ENCODE measurements at places on chromosomes 16 and 17.

DNA sequence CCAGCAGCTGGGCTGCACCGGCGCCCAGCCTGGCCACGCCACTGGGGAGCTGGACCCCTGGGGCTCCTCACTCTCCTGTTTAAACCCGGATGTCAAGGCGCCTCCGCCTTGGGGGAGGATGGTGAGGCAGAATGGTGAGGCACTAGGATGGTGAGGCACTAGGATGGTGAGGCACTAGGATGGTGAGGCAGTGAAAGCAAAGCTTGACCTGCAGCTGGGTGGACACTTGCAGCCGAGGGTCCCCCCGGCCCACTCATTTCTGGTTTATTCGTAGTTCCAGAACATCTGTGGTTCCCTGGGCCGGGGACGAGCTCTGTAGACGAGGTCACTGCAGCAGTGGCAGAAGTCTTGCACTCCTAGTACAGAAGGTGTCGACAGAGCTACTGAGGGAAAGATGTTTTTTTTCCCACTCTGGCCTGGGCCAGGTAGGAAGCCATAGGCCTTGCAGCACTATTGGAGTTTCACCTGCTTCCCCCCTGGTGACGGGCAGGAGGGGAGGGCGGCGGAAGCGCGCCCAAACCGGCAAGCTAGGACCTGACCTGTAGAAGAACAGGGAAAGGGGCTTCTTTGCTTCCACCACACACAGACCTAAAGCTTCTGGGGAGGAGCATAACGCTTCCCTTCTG lies 1.1 kb upstream of the HNF1B start:
- no peak for DNase-seq

- no peak for DNase-seq
Measured at GRCh38 chr17:78890498-78890897, 12.5 kb downstream of the CEP295NL start.

- DNase-seq, result no peak
Measured at GRCh38 chr16:50659806-50660205, 21.3 kb downstream of the SNX20 start.

- no peak for DNase-seq
Measured at GRCh38 chr16:3669082-3669481, 14.6 kb downstream of the DNASE1 start.

DNA sequence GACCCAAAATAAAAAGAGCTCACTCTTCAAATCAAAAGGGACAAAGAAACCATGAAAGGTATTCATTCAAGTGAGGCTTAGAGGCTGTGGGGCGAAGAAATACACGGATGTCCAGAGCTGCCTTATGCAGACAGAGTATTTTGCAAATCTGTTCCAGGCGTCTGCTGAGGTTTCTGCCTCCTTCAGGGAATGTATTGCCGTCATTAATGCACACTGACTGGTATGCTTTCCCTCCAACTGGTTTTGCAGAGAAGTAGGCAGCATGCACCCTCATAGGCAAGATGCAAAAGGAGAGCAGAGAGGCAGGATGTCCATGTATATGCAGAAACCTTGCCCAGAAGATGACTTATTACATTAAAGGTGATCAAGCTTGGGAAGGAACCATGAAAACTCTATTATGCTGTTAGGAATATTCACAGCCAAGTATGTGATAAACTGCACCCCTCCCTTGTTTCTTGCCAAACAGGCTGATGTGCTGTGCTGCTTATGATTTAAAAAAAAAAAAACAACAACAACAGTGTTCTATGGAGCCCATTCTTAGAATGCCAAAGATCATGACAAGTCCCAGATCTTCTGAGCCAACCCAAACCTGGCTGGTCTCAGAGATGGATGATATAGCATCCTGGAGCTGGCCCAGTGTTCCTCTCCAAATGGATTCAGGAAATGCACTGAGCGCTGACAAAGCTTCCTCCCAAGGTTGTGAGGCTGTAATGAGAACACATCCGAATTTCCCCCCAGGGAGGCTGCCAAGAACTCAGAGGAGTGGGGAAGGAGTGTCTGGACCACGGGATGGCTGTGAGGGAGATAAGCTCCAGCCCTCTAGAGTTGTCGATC lies 77.6 kb upstream of the HLF start:
- no peak for DNase-seq

GRCh38 chr17:34384822-34385605 lies 22.0 kb upstream of the CCL1 start:
- DNase-seq, result no peak

DNA sequence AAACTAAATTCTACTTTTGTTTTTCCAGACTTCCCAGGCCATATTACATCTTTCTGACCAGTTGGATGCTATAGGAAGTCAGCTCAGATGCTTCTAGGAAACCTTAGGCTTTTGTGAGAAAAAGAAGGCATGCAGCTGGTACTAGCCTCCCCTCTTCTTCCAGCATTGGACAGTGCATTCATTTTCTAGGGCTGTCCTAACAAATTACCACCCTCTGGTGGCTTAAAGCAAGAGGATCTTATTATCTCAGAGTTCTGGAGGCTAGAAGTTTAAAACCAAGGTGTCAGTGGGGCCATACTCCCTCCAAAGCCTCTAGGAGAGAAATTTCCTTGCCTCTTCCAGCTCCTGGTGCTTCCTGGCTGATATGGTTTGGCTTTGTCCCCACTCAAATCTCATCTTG lies 467.8 kb downstream of the SLC39A11 start:
- no peak for DNase-seq

DNA sequence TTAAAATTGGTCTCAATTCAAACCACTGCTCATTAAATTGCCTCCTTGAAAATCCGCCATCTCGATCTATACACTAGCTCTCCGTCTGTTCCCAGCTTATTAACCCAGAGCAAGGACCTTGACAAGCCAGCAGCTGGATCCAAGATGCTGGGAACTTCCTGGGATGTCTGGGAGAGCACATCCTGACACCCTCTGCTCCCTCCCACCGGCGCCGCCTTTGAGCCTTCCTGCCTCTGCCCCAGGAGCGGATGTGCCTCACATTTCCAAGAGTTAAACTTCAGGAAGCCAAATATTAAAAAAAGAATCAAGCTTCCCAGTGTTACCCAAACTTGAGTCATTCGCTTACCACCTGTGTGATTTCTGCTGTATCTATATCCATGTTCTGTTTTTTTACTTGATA lies 107.9 kb downstream of the HAPSTR1 start:
- no peak for DNase-seq

DNA sequence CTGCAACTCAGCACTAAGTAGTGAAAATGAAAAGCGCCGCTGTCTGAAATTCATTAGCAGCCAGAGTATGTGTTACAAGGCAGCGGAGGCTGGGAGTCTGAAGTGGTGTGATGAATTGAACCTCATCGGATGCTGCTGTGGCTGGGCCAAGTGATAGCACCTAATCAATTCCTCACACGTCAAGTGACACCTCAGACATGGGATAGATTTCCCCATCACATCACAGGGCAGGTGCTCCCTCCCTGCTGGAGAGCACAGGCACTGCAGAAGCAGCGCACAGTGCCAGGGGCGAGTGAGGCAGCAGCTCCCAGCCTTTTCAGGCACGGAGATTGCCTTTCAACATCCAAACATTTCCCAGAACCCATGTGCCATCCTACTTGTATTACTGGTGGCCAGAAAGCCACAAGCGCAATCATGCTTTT lies 32.2 kb downstream of the DRC3 start:
- DNase-seq, result no peak

DNA sequence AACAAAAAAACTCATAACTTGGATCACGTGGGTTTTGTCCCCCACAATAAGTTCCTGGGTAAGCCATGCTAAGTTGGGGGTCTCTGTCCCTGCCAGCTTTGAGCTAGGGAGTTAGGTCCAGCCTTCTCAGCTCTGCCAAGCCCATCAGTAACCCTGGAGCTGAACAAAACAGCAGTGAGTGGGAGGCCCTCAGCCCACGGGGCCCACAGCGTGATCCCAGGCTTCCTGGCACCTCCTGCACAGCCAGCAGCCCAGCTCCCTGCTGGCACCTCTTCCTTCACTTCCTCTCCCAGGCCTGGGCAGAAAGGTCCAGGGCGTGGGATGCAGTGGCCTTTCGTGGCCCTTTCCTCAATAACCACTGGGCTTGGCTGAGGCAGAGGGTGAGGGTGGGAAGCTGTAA lies 35.5 kb upstream of the CDC42EP4 start:
- DNase-seq, result no peak

- DNase-seq, result no peak
Measured at GRCh38 chr17:21711182-21711581, 18.9 kb downstream of the KCNJ18 start.

GRCh38 chr17:29010586-29010985 lies 4.8 kb upstream of the SEZ6 start:
- no peak for DNase-seq

GRCh38 chr17:68429881-68430280 lies 27.4 kb downstream of the WIPI1 start:
- no peak for DNase-seq

- no peak for DNase-seq
Measured at GRCh38 chr17:70752966-70753467, 583.7 kb downstream of the KCNJ2 start.

DNA sequence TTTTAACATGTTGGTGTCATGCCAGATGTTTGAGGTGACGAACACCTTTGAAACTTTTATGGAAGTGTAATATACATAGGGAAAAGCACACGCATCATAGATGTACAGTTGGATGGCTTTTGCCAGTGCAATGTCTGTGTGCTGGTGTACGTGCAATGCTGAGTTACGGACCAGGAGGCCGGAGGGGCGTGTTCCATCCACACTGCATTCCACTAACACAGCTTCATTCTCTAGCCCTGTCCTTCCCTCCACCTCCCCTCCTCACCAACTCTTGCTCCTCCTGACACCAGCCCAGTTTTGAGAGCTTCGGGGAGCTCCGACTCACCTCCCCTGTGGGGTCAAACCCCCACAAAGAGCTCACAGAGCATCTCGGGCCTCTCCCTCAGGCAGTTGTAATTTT lies 358.8 kb downstream of the C16orf95 start:
- no peak for DNase-seq

- DNase-seq, result no peak
Measured at GRCh38 chr16:5027575-5028235, 6.0 kb downstream of the NAGPA start.

GRCh38 chr16:58850019-58850677 lies 116.0 kb upstream of the GOT2 start:
- DNase-seq, result no peak

GRCh38 chr16:65658349-65658748 lies 536.5 kb upstream of the CDH11 start:
- peak; percentile 99 for DNase-seq

GRCh38 chr16:57145046-57146021 lies 40.5 kb downstream of the PSME3IP1 start:
- no peak for DNase-seq

DNA sequence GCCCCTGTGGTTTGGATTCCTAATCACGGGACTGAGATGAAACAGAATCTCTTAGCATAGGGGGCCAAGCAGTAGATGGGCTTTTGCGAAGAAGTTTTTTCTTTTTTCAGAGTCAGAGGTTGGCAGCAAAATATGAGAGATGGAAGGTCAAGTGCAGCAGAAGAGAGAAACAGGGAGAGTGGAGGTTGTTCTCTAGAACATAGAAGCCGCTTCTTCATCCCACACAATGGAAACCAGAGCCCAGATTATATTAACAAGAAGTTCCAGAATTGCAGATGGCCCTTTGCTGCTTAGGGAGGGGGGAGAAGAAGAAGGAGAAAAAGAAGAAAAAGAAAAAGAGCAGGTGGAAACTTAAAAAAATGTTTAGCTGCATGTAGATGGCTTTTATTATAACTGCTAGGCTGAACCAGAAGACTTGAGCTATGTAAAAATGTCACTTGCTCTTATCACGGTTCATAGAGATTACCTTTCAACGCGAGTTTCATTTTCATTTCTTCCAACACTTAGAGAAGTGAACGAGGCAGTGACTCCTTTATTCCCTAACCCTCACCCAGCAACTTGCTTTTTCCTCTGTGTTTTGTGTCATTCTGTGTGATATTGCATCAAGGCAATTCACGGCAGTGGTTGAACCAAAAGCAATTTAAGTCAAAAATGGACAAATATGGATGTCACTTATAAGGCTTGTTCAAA lies 737.5 kb downstream of the WWOX start:
- DNase-seq, result no peak

- DNase-seq, result no peak
Measured at GRCh38 chr16:75111961-75112733, 4.4 kb downstream of the LDHD start.

DNA sequence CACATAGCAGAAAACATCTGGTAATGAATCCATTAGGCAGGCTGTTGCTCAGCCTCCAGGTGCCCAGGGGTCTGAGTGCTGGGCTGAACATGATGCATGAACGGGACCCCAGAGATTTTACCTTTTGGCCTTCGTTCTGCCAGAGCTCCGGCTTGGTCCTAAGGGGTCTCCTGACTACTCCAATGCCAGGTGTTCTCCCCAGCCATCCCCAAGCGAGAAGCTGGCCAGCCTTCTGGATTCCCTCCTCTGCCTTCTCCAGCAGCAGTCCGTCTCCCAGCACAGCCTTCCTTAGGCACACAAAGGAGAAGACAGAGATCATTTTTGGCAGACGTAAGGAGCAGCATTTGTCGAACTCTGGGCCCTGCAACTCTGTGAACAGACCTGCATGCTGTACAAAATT lies 109.4 kb downstream of the RBFOX1 start:
- DNase-seq, result no peak

DNA sequence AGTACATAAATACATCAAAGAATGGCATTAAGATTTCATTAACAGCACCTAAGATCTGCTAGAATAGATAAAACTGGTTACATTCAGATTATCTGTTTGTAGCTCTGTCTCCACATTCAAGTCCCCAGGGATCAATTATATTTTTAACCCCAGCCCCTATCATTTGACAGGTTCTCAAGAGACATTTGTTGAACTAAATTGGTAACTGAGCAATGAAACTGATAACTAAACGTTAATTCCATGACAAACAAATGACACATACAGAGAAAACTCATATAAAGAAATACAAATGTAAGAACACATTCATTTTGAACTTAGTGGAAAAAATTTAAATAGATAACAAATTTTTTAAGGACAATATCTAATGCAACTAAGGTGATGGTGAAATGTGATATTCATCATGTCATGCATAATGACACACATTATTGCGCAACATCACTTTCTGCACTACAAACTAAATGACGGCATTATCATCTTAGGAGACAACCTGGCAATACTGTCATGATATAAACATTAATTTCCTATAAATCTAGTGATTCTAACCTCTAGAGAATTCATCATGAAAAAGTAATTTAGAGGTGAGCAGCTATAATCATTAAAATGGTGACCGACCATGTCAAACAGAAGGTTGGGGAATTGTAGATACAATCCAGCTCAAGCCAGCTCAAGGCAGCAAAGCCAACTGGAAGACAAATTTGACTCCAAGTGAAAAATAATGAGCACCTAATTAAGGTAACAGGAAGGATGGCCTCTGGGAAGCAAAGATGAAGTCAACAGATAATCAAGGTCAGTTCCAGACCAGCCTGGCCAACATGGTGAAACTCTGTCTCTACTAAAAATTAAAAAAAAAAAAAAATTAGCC lies 9.5 kb downstream of the ARHGAP17 start:
- DNase-seq, result no peak

- DNase-seq, result no peak
Measured at GRCh38 chr17:46035112-46035818, 36.2 kb downstream of the STH start.

DNA sequence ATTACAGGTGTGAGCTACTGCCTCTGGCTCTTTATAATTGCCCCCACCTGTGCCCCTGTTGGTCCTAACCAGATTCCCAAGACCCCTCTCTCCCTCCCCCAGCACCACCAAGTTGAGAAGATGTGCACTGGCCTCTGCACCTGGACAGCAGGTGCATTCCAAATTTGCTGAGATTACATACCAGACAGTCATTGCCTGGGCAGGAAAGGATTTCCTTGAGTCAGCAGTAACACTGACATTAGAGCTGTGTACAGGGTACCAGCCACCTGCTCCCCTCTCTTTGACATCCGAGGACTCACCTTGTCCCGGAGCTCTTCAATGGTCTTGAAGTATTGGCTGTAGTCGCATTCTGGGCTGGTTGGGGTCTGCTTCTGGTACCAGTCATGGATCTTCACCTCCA lies 659 bp downstream of the KRT15 start:
- DNase-seq, result no peak

Measured in fibroblast of lung (primary cell).